ENCODE measurements at places on chromosomes 6 and 20.

GRCh38 chr6:160929361-160929760, 62.2 kb upstream of the MAP3K4 start:
- no peak for DNase-seq

- peak; percentile 56 for DNase-seq
Observed at GRCh38 chr6:71383901-71384489, 95.4 kb downstream of the OGFRL1 start.

DNA sequence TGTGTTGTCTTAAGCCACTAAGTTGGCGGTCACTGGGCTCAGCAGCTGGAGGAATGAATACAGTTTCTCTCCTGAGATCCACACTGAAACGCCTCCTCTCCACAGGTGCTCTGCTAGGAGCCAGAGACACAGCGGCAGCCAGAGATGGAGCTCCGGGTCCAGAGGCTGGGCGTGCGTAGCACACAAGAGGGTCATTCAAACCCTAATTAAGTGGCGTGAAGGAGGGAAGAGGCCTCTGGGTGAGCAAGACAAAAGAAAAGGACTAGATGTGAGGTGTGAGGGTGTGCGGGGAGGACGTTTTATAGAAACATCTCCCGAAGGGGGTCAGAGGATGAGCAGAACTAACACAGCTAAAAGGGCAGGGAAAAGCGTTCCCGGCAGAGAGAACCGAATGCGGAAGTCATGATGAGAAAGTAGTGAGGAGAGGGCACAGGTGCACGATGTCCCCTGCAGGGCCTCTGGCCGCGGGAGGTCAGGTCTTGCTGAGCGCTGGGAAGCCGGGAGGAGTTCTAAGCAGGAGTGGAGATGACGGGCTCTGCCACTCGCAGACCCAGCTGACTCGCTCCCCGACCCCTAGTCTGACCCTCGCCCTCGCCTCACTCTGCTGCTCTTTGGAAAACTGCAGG, 54.4 kb downstream of the BMP7 start:
- DNase-seq = no peak

- DNase-seq = peak; percentile 9
Observed at GRCh38 chr20:31869942-31870725, at the start of the genes DUSP15 and TTLL9. DUSP15 (minus strand) TSS chr20:31870527; CDS start chr20:31870337, 190 bp downstream. TTLL9 (plus strand) TSS chr20:31870634; CDS start chr20:31871127, 493 bp downstream.

GRCh38 chr6:26045065-26045927, 41.9 kb upstream of the HFE start:
- DNase-seq = peak; percentile 94

GRCh38 chr6:153328194-153328593, 197.1 kb upstream of the RGS17 start:
- DNase-seq = peak; percentile 11

DNA sequence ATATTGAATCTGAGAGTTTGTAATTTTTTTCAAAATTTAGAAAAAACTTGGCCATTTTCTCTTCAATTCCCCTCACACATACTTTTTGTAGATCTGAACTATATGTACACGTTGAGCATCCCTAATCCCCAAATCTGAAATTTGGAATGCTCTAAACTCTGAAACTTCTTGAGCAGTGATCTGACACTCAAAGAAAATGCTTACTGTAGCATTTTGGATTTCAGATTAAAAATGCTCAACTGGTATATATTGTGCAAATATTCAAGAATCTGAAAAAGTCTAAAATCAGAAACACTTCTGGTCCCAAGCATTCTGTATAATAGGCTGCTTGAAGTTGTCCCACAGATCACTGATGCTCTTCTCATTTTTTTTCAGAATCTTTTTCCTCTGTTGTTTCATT, 78.8 kb upstream of the ZBTB24 start:
- DNase-seq = no peak

Data from small intestine (tissue), 16 donors.